ENCODE measurements at places on chromosomes 3 and 15. TPM values are rescaled to one million over a fixed set of nuclear protein-coding genes. Genes with fewer than 3 reads are reported as not detected.

DNA sequence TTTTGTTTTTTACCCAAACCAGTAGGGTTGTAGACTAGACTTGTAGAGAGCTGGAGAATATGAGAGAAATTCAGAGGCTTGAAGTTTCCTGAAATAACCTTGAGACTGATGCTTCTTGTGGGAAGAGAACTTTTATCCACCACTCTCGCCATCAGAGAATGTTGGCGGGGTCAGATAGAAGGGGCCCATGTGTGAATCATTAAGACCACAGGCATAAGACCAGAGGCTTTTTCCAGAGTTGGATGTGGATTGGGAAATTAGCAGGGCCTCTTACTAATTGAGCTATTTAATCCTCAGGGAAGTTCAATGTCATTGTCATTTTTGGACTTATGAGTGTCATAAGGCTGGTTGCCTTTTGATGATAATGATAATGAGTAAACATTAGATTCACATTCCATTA is 246.9 kb upstream of the THRB start:
- DNase-seq, result no peak

Gene HYAL3
- total RNA-seq, result 4.1 TPM

GRCh38 chr3:149179220-149179619 is 42.4 kb downstream of the CP start:
- no peak for DNase-seq

DNA sequence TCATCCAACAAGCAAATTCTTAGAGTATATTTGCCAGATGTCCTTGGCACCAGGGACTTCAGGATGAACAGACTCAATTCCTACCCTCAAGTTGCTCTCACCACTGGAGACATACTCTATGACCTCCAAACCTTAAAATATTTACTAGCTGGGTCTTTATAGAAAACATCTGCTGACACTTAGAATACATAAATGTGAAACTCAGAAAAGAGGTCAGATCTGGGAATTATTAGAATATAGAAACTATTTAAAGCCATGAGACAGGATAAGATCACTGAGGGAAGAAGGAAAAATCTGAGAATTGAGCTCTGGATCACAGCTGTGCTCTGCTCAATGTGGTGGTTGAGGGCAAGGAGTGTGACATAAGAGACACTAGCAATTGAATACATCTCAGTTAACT is 695.4 kb upstream of the UBE2E2 start:
- no peak for DNase-seq

Gene AMIGO3
- total RNA-seq, result 0.23 TPM

Gene GOLGA8O
- total RNA-seq, result 1.1 TPM

Measured in activated CD8-positive, alpha-beta T cell treated with anti-CD3 and anti-CD28 coated beads for 36 hours (primary cell).